ENCODE measurements at places on chromosomes 16 and 17.

DNA sequence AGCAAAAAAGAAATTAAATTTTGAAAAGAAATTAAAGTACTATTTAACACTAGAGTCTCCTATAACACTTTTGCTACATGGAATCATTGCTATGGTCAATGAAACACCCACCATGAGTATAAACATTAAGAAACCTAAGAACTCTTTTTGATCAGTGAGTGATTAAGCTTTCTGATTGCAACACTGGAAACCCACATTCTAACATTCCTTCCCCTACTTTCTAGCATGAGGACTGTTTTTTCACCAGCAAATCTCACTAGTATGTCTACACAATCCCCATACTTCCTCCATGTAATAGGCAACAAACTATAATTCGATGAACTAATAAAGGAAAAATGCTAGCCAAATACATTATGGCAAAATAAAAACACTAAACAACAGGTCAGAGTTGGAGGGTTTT is 54.7 kb downstream of the SKAP1 start:
- no peak for DNase-seq

DNA sequence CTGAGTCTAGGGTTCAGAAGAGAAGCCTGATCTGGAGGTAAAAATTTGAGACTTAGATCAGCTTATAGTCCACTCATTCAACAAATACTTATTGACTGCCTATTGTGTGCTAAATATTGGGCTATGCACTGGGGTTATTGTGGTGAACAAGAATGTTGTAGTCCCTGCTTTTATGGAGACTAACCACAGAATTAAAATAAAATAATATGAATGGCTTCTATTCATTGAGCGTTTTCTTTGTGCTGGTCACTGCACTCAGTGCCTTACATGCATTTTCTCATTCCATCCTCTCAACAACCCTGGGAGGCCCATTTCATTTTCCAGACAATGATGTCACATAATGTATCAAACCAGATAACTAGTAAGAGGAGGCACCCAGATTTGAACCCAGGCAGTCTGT is 4.8 kb downstream of the NEK8 start:
- DNase-seq = no peak

DNA sequence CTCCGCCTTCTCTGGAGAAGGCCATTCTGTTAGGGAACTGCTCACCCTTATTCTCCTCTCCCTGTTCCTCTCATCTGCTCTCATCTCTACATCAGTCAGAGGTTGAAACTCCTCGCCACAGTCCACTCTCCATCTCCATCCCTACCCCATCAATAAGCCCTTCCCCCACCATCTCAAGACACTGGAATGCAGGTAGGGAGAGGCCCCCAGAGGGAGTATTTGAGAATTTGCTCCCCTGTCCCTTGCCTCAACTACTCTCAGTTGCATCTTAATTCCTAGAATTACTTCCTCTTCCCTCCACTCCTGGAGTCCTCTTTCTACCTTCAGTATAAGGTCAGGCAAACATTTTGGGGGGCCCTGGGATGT is 2.0 kb upstream of the AATF start:
- no peak for DNase-seq

DNA sequence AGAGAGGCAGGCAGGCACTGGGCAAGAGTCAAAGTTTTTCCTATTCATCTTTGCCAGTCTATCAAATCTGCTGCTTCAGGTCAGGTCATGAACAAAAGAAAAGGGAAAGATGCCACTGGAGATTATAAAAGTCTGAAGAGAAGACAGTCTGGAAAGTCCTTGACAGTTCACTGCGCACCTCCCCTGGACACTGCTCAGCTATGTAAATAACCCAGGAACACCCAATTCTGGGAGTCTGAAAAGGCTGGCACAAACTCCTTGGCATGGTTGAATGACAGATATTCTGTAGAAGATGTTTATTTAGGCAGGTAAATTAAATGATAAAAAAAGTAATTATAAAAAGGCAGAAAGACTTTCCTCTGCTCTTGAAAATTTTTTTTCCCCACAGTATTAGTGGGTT is 5.2 kb upstream of the CORO6 start:
- no peak for DNase-seq

Data from germinal center (tissue), 1 donor.